NCI-H2171 treated with DMSO at 0.1 percent for 48 hours (cell line): ENCODE measurements at places on chromosomes 16 and 17.

DNA sequence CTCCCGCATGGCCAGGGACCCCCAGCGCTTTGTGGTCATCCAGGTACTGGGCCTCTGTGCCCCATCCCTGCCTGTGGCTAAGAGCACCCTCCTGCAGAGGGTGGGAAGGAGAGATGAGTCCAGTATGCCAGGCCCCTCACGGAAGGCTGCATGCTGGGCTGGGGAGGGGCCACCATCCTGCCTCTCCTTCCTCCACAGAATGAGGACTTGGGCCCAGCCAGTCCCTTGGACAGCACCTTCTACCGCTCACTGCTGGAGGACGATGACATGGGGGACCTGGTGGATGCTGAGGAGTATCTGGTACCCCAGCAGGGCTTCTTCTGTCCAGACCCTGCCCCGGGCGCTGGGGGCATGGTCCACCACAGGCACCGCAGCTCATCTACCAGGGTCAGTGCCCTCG lies 3.7 kb downstream of the MIEN1 start:
- DNase-seq: no peak

DNA sequence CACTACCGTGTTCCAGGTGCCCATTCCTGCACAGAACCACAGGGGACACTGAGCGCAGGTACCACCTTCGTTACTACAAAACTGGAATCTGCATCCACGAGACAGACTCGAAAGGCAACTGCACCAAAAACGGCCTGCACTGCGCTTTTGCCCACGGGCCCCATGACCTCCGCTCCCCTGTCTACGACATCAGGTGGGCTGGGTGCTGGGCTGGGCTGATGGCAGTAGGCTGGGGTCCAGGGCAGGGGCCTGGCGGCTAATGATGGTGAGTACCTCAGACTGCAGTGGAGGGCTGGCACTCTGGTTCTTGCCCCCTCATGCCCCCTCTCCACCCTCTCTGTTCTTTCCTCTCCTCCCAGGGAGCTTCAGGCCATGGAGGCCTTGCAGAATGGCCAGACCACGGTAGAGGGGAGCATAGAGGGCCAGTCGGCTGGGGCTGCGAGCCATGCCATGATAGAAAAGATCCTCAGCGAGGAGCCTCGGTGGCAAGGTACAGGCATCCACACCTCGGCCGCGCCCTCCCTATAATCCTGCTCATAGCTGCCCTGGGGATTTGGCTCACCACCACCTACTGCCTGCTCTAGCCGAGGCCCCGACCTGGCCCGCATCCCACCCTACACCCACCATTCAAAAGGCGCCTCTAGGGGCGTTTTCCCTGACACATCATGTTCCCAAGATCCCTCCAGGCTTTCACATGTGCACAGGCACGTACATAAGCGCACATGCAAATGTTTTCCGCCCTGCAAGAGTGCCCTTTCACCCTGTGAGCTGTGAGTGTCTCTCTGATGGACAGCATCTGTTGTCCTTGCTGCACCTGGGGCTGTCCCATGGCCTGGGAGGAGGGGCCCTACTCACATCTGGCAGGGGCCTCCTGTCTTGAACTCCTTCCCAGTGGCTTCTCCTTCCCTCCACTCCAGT lies 27.7 kb downstream of the UNK start:
- no peak for DNase-seq

- no peak for DNase-seq
These were observed 49.2 kb downstream of the IRF8 start for GRCh38 chr16:85948138-85948509.

GRCh38 chr16:85445064-85445778 lies 167.9 kb upstream of the GSE1 start:
- DNase-seq: peak; percentile 99

GRCh38 chr16:82926500-82926899 lies 299.7 kb downstream of the CDH13 start:
- DNase-seq: no peak

DNA sequence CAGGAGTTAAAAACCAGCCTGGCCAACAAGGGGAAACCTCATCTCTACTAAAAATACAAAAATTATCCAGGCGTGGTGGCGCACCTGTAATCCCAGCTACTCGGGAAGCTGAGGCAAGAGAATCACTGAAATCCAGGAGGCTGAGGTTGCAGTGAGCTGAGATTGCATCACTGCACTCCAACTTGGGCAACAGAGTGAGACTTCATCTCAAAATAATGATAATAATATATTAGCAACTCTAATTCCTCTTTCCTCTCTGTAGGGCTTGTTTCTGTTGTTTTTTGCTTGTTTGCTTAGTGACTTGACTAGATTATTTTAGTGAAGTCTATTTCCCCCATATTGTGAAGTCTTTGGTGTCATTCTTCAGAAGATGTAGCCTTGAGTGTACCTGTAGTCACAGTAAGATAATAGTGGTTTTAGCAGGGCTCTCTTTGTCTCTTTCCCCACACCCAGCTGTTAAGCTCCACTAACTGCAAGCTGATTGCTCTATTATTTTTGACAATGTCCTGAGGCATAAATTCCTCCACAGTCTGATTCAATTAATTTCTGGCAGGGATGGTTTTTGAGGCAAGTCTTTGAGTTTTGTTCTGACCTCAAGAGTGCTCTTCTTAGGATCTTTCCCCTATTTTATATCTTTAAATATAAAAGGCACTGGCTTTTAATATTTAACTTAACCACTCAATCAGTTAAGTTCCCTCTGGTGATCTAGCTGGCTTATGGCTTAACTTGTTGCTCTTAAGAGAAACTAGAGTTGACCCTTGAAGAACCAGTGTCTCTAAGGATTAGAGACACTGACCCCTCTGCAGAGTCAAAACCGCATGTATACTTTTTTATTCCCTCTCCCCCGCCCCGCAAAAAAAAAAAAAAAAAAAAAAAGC lies 18.6 kb upstream of the TNFSF12 start:
- no peak for DNase-seq

- DNase-seq: no peak
These were observed 1156.7 kb upstream of the CDH8 start for GRCh38 chr16:63192980-63193379.

DNA sequence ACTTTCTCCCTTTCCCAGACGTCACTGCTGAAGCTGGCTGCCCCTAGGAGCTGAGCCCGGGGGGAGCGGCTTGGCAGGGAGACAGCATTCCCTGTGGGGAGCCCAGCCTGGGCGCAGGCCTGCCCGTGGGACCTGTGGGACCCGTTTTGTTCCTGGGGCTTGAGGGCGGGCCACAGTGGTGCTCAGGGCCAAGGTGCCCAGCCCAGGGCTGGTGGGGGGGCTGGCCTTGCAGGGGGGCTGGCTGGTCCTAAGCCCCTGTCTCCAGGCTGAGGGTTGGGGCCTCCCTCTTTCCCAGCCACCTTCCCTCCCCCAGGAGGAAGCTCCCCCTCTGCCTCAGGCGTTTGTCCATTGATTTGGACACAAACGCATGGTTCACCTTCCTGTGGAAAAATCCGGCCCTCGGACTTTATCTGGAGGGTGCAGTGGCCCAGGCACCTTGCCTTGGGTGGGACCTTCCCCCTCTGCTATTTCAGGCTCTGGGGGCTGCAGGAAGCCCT lies 4.4 kb downstream of the NHERF2 start:
- DNase-seq: no peak

GRCh38 chr16:86626966-86627365 lies 48.6 kb downstream of the FOXL1 start:
- DNase-seq: no peak

- no peak for DNase-seq
These were observed 1135.3 kb upstream of the CDH8 start for GRCh38 chr16:63171545-63171944.

GRCh38 chr16:81693041-81693743 lies 85.9 kb upstream of the PLCG2 start:
- no peak for DNase-seq

DNA sequence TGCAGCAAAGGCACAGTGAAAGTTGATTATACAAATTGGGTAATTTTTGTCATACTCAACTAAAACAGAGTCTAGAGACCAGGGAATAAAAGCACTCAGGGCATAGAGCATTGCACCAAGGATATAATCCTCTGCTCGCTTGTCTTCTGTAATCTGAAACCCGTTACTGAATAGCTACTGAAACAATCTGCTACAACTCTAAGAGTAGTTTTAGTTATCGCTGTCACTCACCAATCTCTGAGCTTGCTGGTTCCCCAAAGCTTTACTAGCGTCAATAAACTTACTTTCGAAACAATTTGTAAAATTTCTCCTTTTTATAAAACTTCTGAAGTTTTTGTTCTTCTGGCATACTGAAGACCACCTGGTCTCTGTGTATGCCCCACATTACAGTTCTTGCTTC lies 22.9 kb upstream of the SLC35G3 start:
- DNase-seq: no peak

- DNase-seq: no peak
These were observed 28.0 kb downstream of the NFATC3 start for GRCh38 chr16:68113059-68113761.

- no peak for DNase-seq
These were observed 143.0 kb downstream of the FTO start for GRCh38 chr16:53846971-53847370.

- peak; percentile 11 for DNase-seq
These were observed 8.3 kb upstream of the CDC6 start for GRCh38 chr17:40279402-40279801.

DNA sequence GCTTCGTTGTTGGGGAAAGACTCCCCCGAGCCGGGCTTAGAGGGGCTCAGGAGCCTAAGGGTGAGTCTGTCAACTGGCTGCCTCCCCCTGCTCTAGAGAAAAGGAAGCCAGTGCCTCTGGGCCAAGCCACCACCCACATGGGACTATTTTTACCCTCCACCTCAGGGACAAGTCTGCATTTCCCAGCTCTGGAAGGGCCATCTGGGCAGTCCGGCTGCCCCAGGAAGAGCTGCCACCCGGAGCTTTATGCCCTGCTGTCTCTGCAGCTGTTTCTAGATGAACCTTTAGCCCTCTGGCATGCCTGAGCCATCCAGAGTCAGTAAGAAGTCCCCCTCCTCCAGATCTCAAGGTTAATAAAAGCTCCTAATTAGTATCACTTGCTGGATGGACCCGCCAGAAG lies 5.3 kb upstream of the RPRML start:
- peak; percentile 83 for DNase-seq

GRCh38 chr16:50942143-50942542 lies 200.3 kb downstream of the CYLD start:
- DNase-seq: no peak

GRCh38 chr16:14405611-14406537 lies 224.2 kb downstream of the PARN start:
- no peak for DNase-seq

- DNase-seq: no peak
These were observed 11.3 kb upstream of the COX10 start for GRCh38 chr17:14058051-14058450.

DNA sequence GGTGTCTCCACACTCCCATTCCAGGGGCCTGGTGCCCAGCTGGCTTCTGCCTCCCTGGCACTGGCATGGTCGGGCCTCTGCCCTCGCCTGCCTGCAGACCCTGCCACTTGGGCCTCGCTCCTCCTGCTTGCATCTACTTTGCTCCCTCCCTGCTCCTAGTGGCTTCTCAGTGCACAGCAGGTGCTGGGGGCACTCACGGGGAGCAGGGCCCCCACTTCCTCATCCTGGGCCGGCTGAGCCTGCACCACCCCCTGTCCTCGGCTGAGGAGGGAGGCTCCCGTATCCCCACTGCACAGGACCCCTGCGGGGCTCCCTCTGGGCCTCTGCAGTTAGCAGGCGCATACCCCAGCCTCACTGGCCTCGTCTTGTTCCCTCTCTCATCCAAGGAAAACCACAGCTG lies 35.2 kb downstream of the CIBAR2 start:
- no peak for DNase-seq

DNA sequence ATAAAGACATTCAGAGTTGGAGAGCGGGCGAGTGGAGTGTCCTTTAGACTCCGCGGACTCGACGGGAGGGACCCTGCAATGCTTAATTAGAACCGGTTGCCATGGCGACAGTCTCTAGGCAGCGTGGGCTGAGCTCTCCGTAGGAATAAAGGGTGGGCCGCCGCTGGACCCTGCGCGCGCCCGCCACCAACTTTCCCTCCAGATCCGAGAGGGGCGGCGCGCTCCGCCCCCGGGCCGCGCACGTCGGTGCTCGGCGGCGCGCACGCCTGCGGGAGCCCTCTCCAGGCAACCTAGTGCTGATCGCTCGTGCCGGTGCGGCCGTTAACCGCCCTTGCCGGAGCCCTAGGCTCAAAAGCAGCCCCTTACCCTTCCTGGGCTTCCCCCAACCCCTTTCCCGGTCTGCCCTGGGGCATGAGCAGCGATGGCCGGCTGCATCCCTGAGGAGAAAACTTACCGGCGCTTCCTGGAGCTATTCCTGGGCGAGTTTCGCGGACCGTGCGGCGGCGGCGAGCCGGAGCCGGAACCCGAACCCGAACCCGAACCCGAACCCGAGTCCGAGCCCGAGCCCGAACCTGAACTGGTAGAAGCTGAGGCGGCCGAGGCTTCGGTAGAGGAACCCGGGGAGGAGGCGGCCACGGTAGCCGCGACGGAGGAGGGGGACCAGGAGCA lies at the start of gene PPM1E:
Gene PPM1E (plus strand): TSS at position 278 of the 669 bp plus-strand sequence.
- DNase-seq: peak; percentile 92

DNA sequence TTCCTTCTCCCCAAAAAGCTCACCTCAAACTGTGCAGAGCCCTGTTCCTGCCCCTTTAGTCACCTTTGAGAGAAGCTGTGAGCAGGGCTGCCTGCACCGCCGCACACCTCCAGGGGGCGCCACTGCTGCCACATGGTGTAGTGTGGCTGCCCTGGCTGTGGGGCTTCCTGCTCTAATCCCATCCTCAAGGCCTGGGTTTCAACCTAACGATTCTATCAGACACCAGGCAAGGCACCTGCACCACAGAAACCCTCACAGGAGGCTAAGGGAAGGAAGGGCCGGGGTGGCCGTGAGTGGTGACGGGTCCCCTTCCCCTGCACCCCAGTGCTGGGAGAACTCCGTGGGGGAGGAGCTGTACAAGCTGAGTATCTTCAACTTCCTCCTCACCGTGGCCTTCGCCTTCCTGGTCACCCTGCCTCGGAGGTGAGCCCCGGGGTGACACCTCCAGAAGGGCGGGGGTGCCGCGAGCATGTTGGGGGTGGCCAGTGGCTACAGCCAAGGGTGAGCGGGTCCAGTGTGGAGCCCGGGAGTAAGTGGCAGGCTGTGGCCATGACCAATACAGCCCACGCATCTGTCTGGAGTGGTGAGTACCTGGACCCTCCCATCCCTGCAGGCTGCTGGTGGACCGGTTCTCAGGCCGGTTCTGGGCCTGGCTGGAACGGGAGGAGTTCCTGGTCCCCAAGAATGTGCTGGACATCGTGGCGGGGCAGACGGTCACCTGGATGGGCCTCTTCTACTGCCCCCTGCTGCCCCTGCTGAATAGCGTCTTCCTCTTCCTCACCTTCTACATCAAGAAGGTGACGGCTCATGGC lies 7.0 kb downstream of the TMC8 start:
- no peak for DNase-seq

DNA sequence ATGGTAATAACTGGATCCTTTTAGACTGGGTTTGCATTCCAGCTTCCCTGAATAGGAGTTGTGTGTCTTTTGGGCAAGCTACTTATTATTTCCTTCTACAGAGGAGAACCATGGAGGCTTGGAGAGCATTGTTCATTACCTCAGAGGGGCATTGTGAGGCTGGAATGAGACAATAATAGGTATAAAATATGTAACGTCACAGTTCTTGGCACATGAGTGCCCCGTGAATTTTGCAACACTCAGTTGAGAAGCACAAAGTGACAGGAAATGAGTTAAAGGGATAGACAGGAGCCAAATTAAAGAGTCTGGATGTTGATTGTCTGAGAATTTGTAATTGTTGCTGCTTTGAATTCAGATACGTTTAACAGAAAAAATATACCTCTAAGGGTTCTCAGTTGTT lies 92.2 kb downstream of the CDH8 start:
- no peak for DNase-seq
